ENCODE measurements at places on chromosomes 12 and 14.

DNA sequence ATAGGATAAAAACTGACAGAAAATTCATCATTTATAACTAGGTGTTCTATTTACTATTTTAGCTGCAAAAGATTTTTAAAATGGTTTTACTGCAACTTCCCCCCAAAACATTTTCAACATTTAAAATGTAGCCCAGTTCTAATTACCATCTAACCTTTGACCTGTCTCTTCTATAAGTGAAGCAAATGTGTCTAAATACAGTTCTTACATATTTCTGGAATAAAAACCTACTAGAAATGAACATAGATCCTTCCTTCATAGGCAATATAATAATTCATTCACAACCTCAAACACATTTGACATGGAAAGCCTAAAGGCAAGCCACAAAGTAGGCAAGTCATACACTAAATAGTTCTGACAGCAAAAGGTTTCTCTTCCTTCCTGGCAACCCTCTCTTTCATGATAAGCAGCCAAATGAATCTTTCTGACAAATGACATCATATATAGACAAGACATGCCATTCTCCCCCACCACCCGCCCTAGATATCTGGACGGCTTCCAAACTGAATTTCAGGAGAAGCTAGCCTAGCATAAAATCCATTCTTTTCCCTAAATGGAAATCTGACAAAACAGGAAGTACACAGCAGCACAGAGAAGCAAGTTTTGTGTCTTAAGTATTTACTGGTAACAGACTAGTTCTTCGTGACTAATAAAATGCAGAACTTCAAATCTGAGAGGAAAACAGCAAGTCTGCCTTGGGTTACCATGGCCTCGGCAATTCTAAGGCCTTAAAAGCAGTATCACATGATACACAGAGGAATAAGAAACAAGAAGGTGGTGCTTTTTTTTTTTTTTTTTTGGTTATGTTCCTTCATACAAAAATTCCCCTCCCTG lies 17.2 kb upstream of the ARID4A start:
- peak; percentile 10 for DNase-seq

DNA sequence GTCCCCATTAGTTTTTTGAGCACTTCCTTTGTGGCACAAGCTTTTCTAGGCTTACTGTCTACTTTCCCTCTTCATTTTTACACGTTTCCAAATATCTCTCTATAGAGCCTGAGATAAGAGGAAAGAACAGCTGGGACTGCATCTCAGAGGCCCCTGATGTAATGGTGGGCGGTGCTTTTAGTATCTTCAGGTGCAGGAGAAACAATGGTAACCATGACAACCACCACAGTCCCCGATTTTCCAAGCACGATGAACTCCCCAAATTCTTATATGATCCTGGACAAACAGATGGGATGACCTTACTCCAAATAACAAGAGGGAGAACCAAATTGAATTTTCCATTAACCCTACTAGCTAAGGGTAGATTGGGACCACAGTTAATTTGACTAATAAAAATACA lies 103.3 kb downstream of the AEBP2 start:
- no peak for DNase-seq

- no peak for DNase-seq
Measured at GRCh38 chr12:93908264-93908663, 231.1 kb downstream of the CRADD start.

- DNase-seq = no peak
Measured at GRCh38 chr12:73221836-73222235, 949.7 kb downstream of the TRHDE start.

DNA sequence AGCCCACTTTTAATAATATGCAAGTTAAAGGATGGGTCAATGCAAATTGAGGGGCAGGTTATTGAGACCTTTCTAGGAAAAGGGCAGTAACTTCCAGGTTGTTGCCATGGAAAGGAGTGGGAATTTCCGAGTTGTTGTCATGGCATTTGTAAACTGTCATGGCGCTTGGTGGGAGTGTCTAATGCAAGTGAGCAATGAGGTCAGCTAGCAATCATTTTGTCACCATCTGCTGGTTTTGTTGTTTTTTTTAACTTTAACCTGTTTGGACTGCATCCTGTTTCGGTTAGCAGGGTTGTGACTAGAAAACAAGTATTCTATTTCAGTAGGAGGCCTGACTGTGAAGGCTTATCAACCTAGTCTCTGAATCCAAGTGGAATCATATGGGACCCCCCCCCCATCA lies 85.8 kb upstream of the TSPAN11 start:
- DNase-seq = no peak

DNA sequence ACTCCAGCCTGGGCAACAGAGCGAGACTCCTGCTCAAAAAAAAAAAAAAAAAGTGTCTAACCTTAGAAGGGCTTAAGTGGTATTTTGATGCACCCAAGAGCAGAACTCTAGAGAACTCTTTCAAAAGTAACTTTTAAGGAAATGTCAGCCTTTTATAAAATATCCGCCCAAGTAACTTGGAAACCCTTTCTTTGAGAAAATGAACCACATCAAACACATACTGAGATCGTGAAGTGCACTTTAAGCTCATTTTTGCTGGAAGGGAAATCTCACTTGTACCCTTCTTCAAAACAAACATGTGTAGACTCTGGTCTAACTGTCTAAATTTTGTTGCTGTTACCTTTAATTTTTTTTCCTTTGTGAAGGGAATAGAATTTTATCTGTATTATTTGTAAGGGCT lies 5.5 kb downstream of the C12orf56 start:
- DNase-seq = no peak

DNA sequence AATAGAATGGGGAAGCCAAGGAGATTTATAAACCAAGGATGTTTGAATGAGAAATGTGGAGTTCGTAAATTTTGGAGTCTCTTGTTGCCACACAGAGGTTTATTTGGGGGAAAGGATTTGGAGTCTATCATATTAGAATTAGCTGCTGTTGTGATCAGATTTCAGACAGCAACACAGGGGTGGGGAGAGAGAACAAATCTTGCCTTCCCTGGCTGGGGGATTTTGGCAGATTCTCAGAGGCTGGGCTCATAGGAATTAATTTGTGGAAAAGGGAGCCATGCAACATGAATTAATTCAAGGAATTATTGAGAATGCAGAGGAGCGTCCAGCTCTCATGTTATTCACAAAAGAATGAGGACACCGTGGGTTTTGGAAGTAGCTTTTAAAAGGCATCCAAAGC lies 73.9 kb upstream of the PRMT8 start:
- DNase-seq = no peak

DNA sequence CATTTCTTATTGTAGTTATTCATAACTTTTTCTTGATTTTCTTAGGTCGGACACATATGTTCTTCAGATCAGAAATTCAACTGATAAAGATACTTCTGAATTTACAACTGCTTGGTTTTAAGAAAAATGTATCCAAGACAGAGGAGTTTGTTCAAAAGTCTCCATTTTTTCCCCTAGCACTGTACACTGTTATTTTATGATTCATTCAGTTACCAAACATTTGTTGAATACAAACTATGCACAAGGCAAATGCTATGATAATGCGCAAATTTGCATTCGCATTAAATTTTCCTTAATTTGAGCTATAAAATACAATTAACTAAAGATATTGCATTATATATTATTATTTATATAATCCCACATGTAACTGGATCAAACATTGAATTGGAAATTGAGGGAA lies 10.1 kb upstream of the PLEKHA5 start:
- DNase-seq = no peak

- no peak for DNase-seq
Measured at GRCh38 chr12:58143498-58143995, 202.2 kb downstream of the ATP23 start.

DNA sequence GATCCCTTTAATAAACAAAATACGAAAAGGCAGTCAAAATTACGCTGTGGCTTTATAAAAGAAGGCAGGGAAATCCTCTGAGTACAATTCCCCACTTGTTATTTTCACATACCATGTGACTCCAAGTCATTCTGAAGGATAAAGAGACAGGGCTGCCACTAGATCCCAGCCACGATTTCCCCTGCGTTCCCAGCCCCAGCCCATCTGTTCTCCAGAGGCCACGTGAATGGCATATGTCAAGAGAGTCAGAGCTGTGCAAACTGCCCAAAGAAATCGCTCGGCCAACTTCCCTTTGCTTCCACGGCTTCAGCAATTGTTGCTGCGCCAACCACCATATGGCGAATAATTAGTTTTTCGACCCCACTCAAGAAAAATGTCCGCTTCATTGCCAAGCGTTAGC lies 161.3 kb downstream of the C12orf42 start:
- no peak for DNase-seq

DNA sequence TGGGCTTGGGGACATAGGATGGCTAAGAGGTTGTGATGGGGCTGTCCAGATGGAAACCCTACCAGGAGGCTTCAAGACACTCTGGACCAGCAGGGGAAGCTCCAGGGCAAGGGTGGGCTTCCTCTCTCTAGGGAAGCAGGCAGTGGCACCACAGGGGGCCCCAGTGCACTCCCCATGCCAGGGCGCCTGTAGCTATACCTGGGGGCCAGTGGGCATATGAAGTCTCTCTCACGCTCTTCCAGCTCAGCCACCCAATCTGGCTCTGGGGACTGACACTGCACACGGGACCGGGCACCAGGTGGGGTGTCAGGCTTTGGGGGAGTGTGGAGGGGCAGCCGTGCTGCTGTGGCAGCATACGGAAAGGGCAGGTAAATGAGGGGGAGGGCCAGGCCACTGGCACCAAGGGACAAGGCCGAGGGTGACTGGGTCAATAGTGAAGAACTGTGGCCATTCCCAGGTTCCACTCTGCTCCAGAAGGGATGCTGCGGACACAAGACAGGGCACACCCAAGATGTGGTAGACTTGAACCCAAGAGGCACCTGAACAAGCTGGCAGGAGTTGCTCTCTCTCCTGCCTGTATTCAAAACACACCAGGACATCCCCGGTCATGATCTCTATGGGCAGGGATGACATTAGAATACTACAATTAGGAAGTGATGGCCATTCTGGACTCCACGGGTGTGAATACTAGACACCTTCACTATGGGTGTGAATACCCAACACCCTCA lies 27.5 kb downstream of the RFLNA start:
- no peak for DNase-seq

DNA sequence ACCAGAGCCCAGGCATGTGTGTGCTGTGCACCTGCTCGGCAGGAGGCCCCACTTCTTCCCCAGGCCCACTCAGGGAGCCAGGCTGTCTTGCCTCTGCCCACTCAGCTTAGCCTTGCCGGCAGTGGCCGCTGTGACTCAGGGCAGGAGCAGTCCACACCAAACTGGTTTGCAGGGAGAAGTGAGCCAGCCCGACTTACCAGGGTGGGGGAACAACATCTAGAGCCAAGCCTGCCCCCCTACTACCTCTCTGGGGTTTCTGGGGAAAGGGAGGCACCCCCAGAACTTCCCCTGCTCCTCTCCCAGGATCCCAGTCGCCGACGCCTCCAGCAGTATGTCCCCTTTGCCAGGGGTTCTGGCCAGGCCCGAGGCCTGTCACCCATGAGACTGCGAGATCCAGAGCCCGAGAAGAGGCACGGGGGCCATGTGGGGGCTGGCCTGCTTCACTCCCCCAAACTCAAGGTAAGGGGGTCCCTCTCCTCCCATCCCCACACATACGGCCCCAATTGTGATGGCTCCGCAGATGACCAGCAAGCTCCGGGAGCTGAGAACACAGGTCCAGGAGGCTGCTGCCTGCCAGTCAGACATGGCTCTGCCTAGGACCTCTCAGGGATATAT lies 3.0 kb downstream of the PLEKHG6 start:
- no peak for DNase-seq

GRCh38 chr14:75577729-75578101 lies 705 bp upstream of the FLVCR2 start:
- peak; percentile 61 for DNase-seq

GRCh38 chr14:56004786-56005185 lies 113.4 kb upstream of the PELI2 start:
- no peak for DNase-seq

GRCh38 chr14:70576891-70577290 lies 23.6 kb downstream of the MED6 start:
- no peak for DNase-seq

DNA sequence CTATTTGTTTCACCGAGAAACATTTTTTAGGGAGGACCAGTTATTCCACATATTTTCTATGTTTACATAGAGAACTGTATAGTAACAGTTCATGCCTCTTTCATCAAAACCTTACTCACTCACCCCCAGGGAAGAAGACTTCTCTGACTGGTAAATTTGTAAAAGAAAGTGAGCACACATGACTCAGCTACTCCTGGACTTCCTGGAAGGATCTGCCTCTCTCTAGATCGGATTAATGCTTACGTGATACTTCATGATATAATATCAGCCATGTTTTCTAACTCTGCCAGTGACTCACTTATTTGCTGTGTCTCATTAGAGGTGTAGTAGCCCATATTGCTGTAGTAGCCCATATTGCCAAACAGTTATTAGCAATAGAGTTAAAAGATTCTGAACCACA lies 494.3 kb upstream of the ATXN7L3B start:
- DNase-seq = no peak

GRCh38 chr14:70890826-70891659 lies 16.2 kb upstream of the PCNX1 start:
- no peak for DNase-seq

- no peak for DNase-seq
Measured at GRCh38 chr14:26598081-26598671, 343 bp upstream of the NOVA1 start.

DNA sequence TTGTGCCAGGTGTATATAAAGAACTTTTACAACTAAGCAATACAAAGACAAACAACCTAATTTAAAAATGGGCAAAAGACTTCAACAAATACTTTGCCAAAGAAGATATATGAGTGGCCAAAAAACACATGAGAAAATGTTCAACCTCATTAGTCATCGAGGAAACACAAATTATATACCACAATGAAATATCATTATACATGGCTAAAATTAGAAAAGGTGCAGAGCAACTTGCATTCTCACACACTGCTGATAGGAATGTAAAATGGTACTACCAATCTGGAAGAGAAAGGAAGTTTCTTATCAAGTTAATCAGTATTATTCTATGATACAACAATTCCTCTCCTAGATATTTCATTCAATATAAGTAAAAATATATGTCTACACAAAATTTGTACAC lies 131.6 kb upstream of the FRMD6 start:
- DNase-seq = no peak

GRCh38 chr12:55663391-55663790 lies 26.7 kb downstream of the OR10P1 start:
- DNase-seq = no peak

DNA sequence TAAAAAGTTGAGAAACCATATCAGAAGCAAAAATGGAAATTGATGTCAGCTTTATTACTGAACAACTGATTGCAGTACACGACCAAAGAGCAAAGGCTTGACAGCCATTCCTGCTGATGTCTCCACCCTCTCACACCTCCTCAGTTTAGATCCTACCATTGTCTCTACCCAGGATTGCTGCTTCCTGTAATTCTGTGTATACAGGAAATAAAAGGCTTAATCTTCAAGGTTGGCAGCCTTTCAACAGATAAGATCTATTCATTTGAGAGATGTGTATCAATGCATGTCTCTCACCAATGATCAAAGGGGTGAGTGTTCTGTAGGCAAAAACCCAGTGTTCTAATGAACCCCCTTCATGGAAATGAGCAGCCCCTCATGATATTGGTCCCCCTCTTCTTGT lies 27.0 kb downstream of the SLCO1C1 start:
- DNase-seq = no peak

GRCh38 chr12:57460841-57461275 lies 1.3 kb downstream of the GLI1 start:
- DNase-seq = no peak
